ENCODE measurements at places on chromosomes 13 and 19.

GRCh38 chr13:90866006-90866405 is 481.5 kb upstream of the MIR17HG start:
- DNase-seq, result no peak

- DNase-seq, result no peak
Observed at GRCh38 chr19:4686700-4687099, 16.6 kb upstream of the MYDGF start.

- no peak for DNase-seq
Observed at GRCh38 chr19:35087393-35087792, 28.2 kb upstream of the FXYD3 start.

DNA sequence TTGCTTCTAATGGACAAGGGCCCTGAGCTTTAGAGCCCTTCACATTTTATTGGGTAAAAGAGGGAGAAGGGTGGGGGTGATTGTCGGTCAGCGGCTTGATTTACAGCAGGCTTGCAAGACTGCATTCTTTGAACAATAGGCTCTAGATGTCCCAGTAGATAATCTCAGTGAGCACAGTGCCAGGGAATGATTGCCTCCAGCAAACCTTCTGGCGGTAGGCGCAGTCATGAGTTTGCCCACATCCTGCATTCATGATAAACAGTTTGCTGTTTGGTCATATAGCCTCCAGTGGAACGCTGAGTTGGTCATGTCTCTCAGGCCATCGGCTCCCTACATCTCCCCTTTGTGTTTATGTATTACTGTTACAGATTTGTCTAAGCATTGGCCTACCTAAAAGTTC is 12.6 kb downstream of the ZNF528 start:
- DNase-seq, result no peak

GRCh38 chr13:112182846-112183531 is 116.0 kb downstream of the SOX1 start:
- DNase-seq, result no peak

GRCh38 chr13:45511310-45512097 is 46.8 kb downstream of the COG3 start:
- DNase-seq, result no peak

- DNase-seq, result no peak
Observed at GRCh38 chr13:74841651-74842050, 640.3 kb downstream of the TBC1D4 start.

- peak; percentile 77 for DNase-seq
Observed at GRCh38 chr19:13212759-13213330, 62.6 kb downstream of the IER2 start.

GRCh38 chr13:94435604-94436226 is 43.8 kb downstream of the DCT start:
- DNase-seq, result no peak

- DNase-seq, result no peak
Observed at GRCh38 chr13:22461854-22462490, 718.8 kb upstream of the SGCG start.

- no peak for DNase-seq
Observed at GRCh38 chr13:44240611-44241145, 132.9 kb upstream of the SERP2 start.

DNA sequence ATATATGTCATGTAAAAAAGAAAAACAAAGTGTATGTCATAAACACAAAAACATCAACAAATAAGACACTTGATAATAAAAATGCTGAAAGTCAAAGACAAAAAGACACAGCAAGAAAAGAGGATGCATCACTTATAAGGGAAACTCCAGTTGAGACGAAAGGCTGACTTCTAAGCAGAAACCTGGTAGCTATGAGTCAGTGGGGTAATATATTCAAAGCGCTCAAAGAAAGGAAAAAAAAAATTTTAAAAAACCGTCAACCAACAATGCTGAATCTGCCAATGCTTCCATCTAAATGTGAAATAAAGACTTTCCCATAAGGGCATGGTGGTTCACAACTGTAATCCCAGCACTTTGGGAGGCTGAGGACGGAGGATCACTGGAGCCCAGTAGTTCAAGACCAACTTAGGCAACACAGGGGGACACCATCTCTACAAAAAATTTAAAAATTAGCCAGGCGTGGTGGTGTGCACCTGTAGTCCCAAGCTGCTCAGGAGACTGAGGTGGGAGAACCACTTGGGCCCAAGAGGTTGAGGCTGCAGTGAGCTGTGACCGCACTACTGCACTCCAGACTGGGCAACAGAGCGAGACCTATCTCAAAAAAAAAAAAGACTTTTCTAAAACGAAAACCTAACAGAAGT is 24.0 kb downstream of the USP12 start:
- DNase-seq, result no peak

DNA sequence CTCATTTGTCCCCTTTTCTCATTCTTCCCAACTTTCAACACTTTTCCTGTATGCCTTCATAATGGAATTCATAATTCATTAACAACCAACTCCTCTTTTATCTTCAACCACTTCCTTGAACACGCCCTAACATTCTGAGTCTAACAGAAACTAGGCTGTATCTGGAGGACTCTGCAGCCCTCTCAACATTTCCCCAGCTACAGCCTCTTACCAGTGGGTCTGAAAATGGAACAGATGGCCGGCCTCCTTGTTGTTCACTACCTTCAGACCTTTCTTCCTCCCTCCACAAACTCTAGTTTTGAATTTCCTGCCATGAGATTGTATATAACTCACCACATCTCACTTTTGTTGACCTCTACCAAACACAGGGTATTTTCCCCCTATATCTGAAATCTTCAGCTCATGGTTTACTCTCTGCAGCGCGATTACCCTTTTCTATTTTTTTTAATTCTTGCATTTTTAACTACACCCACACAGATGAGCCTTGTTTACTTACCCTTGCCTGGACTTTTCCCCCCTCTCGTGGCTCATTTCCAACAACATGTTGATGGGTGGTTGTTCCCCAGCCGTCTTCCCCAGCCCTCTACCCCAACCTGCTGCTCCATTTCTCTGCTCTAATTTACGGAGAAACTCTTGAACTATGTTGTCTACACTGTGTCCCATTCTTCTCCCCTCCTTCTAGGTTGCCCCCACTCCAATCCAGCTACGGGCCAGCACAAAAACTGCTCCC is 846 bp downstream of the ZNF790 start:
- no peak for DNase-seq

DNA sequence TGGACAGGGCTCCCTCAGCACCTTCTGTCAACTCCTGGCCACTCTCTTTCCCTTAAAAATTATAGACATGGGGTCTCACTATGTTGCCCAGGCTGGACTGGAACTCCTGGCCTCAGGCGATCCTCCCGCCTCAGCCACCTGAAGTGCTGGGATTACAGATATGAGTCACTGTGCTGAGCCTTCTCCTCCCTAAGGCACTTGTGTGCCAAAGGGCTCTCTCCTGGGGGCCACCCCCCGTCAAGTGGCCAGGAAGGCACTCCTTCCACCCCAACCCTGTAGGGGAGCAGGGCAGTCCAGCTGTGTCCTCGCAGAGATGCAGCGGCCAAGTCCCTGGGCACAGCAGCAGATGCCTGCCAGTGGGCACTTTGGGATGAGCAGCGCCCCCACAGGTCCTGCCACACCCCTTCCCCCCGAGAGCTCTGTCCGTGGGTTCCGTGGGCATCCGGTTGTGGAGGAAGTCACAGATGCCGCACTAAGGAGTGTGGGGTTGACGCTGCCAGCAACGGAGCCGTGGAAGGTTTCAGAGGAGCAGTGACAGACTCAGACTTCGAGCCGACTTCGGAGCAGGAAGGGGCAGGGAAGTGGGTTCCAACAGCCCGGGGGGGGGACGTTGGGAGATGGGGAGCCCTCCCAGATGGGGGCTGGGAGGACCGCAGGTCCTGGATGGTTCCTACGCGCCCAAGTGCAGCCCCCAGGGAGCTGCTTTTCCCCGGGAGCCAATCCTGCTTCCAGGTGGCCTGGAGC is 3.3 kb upstream of the UQCR11 start:
- DNase-seq, result no peak

DNA sequence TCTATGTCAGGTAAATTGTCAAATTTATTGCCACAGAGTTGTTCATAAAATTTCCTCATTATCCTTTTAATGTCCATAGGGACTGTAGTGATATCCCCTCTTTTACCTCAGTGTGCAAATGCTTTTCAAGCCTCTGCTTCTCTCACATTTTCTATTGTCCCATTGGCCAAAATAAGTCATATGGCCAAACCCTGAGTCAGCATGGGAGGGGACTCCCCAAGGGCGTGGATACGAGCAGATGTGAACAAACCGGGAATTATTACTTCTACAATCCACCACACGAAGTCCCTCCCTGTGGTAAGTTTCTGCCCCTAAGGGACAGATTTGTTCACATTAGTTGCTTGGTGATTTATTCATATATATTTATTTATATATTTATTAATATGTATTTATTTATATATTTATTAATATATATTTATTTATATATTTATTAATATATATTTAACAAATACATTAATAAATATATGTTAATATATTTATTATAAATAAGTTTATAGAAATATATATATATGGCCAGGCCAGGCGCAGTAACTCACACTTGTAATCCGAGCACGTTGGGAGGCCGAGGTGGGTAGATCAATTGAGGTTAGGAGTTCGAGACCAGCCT is 20.1 kb upstream of the CAMSAP3 start:
- DNase-seq, result no peak

DNA sequence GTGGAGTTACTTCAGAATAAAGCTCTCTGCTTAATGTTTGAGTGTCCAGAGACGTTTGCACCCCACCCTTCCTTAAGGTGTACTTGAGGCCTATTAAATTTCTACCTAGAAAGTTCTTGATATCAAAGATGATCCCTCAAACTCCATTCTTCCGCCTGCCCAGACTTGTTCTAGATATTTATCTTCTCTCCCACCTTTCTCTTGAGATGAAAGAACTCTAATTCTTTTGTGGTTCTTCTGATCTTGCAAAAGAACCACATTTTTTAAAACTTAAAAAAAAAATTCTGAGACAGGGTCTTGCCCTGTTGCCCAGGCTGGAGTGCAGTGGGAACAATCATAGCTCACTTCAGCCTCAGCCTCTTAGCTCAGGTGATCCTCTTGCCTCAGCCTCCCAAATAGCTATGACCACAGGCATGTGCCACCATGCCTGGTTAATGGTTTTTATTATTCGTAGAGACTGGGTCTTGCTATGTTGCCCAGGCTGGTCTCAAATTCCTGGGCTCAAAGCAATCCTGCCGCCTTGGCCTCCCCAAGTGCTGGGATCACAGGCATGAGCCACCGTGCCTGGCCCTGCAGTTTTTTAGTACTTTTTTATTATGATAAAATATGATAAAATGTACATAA is 94.3 kb downstream of the SIPA1L3 start:
- no peak for DNase-seq

Measured in activated CD4-positive, alpha-beta T cell treated with anti-CD3 and anti-CD28 coated beads, Interleukin-2, amount 50 U/mL, for 4 hours (primary cell).